Stimulated activated CD4-positive, alpha-beta T cell treated with anti-CD3 and anti-CD28 coated beads, Interleukin-12 subunit alpha, Interleukin-12 subunit beta, amount 100 ng/mL, for 24 hours (primary cell): ENCODE measurements at places on chromosomes 5 and 9.

GRCh38 chr9:36991516-36992134 is 42.4 kb downstream of the PAX5 start:
- peak; percentile 44 for DNase-seq

GRCh38 chr5:84618262-84618661 is 233.6 kb upstream of the EDIL3 start:
- DNase-seq = no peak

GRCh38 chr5:112787896-112788295 is 50.2 kb downstream of the APC start:
- no peak for DNase-seq

- no peak for DNase-seq
These were observed 194.4 kb downstream of the DEPDC1B start for GRCh38 chr5:60505373-60506171.

DNA sequence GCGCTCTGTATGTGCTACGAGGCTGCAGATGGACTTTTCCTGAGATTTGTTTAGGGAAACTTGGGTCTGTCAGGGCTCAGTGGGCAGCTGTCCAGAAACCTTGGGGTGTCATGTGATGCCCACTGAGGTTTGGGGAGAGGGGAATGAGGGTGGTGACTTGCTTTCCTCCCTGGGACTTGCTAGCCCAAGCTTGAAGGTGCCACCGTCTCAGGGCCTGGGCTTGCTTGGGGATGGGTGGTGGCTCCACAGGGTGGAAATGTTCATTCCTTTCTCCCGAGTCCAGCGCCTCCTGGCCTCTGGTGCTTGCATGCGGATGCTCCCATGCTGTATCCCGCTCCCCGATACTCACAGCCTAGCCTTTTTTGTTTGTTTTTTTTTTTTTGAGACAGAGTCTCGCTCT is 33.3 kb downstream of the ZNF618 start:
- DNase-seq = no peak

DNA sequence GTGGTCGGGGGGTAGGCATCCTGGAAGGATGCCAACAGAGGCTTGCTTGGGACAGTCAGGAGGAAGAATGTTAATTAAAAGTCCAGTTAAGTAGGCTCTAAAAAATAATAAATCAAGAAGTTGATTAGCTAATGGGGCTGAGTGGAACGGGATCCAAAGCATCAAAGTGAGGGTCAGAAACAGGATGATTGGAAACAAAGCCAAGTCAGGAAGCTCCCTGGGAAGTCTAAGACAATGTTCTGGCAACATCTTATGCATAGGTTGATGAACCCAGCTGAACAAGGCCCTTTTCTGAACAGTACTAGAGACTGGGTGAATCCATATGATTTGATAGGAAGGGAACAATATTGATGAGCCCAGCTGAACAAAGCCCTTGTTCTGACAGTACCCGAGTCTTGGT is 50.2 kb upstream of the STARD4 start:
- no peak for DNase-seq

DNA sequence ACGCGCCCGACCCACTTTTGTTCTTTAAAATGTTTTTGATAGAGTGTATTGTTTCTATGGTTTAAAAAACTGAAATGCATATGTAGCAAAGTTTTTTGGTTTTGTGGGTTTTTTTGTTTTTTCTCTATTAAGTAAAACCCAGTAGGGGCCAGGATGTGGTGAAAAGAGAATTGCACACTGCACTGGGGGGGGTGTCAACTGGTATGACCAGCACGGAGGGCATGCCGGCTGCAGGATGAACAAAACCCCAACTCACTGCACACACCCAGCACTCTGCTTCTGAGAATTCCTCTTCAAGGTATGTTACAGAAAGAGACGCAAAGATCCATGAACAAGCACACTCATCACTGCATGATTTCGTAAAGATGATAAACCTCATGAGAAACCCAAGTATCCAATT is 75.0 kb downstream of the STK10 start:
- DNase-seq = peak; percentile 56

- no peak for DNase-seq
These were observed 28.1 kb downstream of the CAMSAP1 start for GRCh38 chr9:135879237-135879601.
